SW480 (cell line): ENCODE measurements at places on chromosomes 1 and 21.

DNA sequence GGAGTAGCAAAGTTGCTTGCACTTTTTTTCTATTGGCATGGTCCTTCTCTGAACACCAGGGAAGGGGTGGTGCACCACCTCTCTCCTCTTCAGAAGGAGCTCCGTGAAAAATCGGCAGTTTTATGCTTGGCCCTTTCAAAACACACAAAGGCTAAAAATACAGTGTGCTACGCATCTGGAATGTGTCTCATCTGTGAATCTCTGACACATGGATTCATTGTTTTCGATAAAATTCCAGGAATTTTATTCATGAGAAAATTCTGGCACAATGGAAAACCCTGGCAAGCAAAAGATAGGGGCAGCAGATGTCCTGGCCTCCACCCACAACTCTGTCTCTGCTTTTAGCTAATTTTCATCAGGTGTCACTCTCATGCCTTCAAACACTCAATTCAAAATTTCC is 42.9 kb downstream of the ERG start:
- DNase-seq = no peak

DNA sequence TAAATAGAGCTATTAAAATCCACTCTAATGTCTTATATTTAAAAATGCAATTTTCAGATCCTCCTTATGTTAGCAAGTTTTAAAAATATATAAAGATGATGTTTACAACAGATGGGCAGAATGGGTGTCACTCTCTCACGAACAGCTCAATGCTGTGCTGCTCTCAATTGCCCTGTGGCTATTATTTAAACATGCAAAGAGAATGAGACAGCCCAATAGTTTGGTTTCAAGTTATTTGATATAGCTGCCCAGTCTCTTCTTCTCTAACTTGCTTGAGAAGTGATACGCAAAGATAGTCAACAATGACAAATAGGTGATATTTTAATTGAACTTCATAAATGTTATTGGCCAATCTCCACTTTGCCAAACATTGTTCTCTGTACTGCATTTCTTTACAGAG is 199.3 kb upstream of the GREM2 start:
- no peak for DNase-seq

DNA sequence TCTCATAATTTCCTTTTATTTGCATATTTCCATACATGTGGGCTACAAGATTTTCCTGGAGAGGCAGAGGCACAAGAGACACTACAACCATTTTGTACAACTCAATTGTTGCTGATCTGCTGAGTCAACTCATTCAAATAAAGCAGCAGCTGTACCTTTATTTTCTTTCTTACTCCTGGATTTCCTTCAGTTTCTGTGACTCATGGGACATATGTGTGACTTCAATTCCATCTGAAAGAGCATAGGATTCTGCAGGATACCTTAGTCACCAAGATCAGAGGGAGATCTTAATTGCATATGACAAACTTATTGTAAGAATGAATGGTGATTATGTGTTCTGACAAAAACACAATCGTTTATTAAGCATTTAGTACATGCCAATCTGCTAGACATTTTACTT is 2219.4 kb downstream of the NCAM2 start:
- DNase-seq = no peak

- DNase-seq = no peak
Measured at GRCh38 chr1:78840453-78841271, 165.9 kb downstream of the ADGRL4 start.

- DNase-seq = no peak
Measured at GRCh38 chr1:242784084-242784483, 259.6 kb upstream of the PLD5 start.

GRCh38 chr1:35136780-35137179 is 56.2 kb downstream of the SFPQ start:
- no peak for DNase-seq
